ENCODE measurements at places on chromosomes 16 and 17. TPM values are rescaled to one million over a fixed set of nuclear protein-coding genes. Genes with fewer than 3 reads are reported as not detected.

Gene HAS3
- 1.6 TPM for total RNA-seq

Gene MYL11
- total RNA-seq = not detected

- DNase-seq = no peak
These were observed 11.4 kb downstream of the CHST4 start for GRCh38 chr16:71537643-71538042.

GRCh38 chr17:82775001-82775823, 23.3 kb downstream of the TBCD start:
- DNase-seq = peak; percentile 89

DNA sequence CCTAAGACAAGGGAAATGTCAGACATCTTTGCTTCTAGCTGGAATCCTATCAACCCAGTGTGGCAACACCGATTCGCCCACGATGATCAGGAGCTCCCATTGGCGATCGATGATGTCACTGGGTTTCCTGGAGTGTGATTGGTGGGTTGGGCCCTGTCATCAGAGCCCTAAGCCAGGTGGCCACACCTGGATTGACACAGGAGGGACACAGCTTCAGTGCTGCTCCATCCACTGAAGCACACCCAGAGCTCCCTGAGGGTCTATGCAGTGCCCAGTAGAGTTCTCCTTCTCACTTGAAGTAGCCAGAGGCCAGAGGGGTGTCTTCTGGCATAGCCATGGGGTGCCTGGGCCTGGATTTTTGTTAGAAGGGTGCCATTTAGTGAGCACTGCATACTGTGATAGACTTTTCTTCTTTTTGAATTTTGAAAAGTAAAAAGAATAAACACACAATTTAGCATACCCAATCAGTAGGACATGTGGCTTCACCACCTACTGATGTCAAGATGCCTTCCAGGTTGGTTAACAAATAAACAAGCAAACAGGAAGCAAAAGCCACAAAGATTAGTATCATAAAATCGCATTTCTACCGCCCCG, 77.6 kb downstream of the CMIP start:
- DNase-seq = no peak

GRCh38 chr16:12961626-12962025, 60.2 kb downstream of the SHISA9 start:
- DNase-seq = no peak

DNA sequence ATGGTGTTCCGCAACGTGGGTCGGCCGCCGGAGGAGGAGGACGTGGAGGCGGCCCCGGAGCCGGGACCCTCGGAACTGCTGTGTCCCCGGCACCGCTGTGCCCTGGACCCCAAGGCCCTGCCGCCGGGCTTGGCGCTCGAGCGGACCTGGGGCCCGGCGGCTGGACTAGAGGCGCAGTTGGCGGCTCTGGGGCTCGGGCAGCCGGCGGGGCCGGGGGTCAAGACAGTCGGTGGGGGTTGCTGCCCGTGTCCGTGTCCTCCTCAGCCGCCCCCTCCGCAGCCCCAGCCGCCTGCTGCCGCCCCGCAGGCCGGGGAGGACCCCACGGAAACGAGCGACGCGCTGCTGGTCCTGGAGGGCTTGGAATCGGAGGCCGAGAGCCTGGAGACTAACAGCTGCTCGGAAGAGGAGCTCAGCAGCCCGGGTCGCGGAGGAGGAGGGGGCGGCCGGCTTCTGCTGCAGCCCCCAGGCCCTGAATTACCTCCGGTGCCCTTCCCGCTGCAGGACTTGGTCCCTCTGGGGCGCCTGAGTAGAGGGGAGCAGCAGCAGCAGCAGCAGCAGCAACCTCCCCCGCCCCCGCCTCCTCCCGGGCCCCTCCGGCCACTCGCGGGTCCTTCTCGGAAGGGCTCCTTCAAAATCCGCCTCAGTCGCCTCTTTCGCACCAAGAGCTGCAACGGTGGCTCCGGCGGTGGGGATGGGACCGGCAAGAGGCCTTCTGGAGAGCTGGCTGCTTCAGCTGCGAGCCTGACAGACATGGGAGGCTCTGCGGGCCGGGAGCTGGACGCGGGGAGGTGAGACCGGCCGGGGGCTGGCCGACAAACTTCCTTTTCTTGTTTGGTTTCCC, 821 bp downstream of the SOCS7 start:
- no peak for DNase-seq

DNA sequence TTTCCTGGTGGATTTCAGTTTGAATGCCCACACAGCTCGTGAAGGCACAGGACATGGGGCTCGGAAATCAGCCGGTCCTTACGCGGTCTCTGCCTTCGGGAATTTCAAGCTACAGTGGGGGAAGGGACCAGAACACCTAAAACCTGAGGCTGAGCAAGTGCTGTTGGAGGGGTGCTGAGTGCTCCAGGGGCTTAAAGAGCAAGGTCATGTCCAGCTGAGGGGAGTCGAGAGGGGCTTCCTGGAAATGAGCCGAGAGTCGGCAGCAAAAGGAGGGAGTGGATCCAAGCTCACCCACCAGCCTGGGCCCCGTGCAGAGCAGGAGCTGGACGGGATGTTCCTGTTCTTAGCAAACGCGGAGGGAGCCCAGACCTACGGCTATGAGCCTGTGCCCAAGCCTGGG, 73.2 kb upstream of the RPL38 start:
- no peak for DNase-seq

DNA sequence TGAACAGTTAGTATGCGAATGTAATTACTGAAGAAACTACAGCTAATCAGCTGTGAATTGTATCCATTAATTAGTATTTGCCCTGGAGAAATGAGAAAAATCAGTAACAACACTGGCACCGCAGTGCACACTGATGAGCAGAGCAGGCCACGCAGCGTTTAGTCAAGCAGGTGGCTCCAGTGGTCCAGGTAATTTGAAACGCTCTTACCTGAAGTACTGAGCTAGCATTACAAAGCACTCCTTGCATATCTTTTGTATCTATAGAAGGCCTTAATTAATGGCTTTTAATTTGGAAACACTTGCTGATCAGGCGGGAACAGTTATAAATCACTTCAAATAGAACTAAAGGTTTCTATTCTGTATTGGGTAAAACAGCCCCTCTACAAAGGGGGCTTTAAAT, 76.4 kb downstream of the TOX3 start:
- no peak for DNase-seq

DNA sequence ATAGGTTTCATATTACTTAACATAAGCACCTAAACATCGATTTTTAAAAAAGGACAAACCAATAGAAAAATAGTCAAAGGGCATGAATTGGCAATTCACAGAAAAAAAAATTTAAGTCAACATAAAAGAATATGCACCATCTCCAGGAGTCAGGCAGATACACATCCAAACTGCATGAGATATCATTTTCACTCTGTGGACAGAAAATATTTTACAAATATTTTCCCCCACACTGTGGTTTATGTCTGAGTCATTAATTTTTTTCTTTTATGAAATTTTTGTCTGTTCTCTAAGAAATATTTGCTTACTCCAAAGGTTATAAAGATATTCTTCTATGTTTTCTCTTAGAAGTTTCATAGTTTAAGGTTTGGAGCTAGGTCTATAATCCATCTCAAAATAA, 74.4 kb upstream of the DNAH17 start:
- no peak for DNase-seq

DNA sequence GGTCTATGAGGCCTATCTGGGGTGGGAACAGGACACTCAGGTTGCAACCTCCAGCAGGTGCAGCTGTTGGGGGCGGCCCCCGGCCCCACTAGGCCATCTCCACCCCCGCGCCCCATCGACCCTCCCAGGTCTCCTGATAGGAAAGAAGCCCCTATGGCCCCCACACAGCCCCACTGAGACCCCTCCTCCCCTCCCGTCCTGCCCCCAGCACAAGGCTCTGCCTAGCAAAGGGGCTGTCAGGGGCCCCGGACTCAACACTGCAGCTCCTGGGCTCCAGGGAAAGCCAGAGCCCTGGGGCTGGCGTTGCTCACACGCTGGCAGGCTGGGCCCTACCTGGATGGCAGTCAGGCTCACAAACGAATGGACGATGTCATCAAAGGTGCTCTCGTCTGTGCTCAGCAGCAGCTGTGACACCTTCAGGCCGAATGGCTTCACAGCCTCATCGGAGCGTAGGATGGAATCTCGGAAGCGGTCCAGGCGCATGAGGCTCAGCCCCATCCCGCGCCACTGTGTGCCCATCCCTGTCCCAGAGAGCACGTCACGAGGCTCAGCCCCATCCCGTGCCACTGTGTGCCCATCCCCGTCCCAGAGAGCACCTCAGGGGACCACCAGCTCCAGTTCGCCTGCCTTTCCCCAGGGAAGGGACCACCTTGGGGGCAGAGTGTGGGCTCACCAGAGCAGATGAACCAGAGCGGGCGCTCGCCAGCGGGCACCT, 7.3 kb downstream of the FASN start:
- DNase-seq = no peak

GRCh38 chr16:16096121-16096857, 127.0 kb downstream of the ABCC6 start:
- no peak for DNase-seq

DNA sequence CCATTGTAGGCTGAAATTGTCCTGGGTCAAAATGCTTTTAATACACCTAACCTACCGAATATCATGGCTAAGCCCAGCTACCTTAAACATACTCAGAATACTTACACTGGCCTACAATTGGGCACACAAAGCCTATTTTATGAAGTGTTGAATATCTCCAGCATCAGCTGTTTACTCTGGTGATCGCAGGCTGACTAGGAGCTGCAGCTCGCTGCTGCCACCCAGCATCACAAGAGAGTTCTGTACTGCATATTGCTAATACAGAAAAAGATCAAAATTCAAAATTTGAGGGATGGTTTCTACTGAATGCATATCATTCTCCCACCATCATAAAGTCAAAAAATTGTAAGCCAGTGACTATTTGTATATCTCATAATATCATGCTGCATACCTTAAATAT, 55.3 kb downstream of the ULK2 start:
- DNase-seq = no peak

- no peak for DNase-seq
These were observed 328.4 kb downstream of the MAF start for GRCh38 chr16:79272141-79272577.

- no peak for DNase-seq
These were observed 22.1 kb downstream of the RAI1 start for GRCh38 chr17:17703140-17703919.

DNA sequence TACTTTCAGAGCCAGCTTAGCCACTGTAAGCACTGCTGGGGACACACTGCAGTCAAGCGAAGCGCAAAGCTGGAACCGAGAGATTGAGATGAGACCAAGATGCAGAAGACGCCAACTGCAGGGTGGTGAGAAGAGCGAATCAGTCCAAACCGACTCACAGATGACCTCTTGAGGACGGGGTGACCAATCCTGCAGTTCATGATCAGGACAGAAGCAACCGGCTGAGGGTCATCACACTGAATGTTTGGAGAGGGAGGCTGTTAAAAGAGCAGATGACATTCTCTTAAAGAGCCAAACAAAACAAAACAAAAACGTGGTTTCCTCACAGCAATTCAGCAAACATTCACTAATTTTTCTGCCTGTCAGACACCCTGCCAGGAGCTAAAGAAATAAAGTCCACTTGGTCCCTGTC, 8.5 kb downstream of the HASPIN start:
- DNase-seq = no peak

DNA sequence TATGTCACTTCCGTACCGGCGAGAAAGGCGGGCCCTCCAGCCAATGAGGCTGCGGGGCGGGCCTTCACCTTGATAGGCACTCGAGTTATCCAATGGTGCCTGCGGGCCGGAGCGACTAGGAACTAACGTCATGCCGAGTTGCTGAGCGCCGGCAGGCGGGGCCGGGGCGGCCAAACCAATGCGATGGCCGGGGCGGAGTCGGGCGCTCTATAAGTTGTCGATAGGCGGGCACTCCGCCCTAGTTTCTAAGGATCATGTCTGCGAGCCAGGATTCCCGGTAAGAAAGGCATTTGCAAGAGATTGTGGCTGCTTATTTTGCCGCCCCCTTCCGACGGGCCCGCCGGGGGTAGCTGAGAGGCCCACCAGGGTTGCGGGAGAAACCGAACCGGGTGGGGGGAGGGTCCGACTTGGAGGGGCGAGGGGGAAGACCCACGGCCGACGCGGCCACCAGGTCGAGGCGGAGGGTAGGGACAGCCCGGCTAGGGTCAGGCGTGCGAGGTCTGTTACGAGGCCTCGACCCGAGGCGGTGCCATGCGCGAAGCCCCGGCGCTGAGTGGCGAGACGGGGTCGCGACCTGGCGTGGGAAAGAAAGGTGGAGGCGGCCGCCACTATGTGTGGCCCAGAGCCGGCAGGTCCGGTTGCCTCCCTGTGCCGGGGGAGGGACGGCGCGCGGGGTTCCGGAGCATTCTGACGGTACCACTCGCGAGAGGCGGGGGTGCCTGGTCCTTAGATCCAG, 6.7 kb upstream of the CD68 start:
- peak; percentile 100 for DNase-seq

DNA sequence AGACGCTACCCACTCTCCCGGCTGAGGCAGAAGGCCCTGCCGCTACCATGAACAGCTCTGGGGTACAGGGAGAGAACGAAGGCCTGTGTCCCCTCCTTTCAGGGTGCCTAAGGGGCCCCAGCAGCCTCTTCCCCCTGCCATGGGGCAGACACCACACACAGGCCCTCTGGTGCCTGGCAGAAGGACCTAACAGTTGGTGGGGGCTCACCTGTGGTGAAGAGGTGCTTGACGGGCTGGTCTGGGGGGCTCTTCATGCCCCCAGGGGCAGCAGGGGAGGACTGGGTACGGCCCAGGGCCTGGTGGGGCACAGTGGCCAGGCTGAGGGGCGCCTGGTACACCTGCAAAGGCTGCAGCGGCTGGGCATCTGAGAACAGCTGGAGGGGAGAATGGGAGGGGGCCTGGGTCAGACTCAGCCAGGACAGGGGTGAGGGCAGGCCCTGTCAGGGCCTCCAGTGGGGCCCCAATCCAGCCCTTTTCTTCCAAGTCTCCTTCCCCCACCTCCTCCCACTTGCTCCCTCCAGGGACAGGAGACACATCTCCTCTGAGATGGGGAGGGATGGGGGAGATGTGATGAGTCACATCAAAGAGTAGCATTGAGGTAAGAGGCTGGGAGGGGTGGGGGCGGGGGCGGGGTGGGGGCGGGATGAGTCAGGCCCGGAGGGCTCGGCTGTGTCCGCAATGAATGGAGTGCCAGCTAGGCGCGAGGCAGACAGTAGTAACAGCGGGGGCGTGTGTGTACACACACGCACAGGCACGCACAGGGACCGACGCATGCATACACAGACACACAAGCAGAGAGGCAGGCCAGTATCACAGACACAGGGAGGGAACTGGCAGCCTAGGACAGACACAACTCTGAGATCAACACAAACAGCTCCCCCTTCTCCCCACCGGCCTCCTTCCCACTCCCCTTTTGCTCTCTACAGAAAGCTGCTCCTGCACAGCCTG, 16.1 kb downstream of the G6PC3 start:
- DNase-seq = no peak

GRCh38 chr17:42818379-42818778, 5.7 kb downstream of the BECN1 start:
- no peak for DNase-seq

GRCh38 chr16:85347213-85347591, 234.9 kb upstream of the CIBAR2 start:
- no peak for DNase-seq

GRCh38 chr16:58264961-58265479, 29.8 kb downstream of the PRSS54 start:
- no peak for DNase-seq

DNA sequence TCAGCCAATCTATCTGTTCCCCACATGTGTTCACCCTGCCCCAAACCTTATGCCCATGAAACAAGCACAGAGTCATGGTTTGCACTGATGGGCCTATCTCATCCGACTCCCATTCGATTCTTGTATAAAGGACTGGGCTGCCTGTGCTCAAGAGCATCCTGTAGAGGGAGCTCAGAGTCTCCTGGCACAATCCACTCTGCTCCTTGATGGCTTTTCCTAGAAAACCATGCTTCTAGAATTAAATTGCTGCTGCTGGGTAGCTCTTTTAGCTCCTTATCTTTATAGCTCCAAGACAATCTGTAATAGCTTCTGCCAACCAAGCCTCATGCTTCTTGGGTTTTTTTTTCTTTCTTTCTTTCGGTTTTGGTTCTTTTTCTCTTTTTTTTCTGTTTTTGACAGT, 9.7 kb downstream of the ZNF19 start:
- DNase-seq = no peak

Data from osteocyte (in vitro differentiated cells).